ENCODE measurements at places on chromosomes 13 and 19.

- DNase-seq: no peak
Measured at GRCh38 chr13:59643906-59644626, 519.7 kb downstream of the DIAPH3 start.

- DNase-seq: peak; percentile 24
Measured at GRCh38 chr13:77918391-77919245, at the start of gene EDNRB. TSS of gene EDNRB (minus strand) at chr13:77918831. CDS start at chr13:77918573, 258 bp downstream.

- DNase-seq: no peak
Measured at GRCh38 chr13:40063278-40063698, 407.8 kb downstream of the COG6 start.

DNA sequence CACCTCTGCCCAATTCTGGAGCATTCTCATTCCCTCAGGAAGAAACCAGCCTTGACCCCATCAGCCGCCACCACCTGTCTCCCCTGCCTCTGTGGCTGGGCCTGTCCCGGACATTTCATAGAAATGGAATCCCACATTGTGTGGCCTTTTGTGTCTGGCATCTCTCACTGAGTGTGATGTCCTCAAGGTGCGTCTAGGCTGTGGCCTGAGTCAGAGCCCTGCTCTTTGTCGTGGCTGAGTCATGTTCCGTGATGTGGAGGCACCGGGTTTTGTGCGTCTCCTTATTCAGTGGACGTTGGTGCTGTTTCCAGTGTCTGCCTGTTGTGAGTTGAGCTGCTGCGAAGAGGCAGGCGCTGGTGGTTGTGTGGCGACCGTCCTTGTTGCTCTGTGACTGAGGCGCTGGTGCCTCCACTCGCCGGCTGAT, 3.5 kb downstream of the FZR1 start:
- no peak for DNase-seq

GRCh38 chr19:6925801-6926751, 38.7 kb downstream of the ADGRE1 start:
- peak; percentile 6 for DNase-seq

DNA sequence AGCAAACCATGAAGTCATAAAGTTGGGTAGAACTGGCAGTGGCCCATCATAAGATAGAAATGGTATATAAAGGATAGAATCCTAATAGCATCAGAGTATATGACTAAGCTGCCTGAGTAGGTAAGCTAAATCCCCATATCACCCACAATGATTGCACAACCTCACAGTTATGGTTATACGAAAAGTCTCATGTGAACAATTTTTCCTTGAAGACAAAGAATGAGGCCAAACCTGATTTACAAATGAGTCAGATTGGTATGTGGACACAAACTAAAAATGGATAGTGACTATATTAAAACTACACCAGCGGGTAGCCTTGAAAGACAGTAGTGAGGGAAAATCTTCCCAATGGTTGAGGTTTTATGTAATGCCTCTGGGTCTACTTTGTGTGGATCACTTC, 40.9 kb upstream of the UFM1 start:
- no peak for DNase-seq

- peak; percentile 34 for DNase-seq
Measured at GRCh38 chr13:44715287-44716230, 139.4 kb upstream of the TSC22D1 start.

DNA sequence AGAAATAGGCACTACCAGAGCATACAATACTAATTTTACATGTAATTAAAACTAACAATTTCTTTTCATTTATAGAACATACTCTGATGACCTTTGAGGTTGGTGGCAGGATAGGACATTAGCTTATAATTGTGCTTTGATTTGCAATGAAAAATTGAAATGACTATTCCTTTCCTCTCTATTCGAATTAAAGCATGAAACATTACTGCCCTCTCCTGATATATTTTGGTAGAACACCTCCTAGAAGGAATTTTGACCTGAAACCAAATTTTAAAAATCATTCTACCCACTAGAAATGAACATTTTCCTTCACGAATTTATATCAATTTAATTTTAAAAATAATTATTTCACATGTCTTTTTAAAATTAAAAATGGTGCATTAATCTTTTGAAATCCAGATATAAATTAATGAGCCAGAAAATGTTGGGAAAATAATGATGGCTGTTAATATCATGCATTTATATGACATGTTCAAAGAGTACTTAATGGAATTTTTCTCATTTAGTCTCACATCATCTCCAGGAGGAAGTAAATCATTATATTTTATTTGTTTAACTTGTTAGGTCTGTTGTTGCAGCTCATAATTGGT, 556.3 kb upstream of the ARGLU1 start:
- DNase-seq: peak; percentile 70

GRCh38 chr19:17616961-17617806, 61.7 kb downstream of the COLGALT1 start:
- DNase-seq: peak; percentile 68

DNA sequence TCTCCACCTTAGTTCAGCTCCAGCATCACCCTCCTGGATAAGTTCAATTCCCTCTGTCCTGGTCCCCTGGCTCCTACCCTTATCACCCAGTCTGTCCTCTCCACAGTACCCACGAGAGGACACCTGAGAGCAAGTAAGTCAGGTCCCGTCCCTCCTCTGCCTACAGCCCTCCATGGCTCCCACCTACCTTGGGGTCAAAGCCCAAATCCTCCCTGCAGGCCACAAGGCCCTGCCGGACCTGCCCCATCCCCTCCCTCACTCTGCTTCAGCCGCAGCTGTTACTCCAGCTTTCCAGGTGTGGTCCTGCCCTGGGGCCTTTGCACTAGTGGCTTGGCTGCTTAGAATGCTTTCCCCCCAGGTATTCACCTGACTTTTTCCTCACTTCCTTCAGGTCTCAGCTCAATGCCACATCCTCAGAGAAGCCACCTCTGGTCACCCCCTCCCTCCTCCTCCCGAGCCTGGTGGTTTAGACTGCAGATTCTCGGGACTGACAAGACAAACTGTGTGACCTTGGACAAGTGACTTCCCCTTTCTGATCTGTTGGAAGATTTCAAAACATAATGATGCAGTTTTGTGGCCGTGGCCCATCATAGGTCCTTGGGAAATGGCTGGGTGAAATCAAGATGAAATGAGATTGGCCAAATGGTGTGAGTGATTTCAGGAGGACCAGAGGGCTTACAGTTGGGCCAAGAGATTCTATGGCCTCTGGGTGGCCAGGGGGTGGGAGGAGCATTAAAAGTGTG, 3.6 kb downstream of the TUBB4A start:
- DNase-seq: peak; percentile 29

DNA sequence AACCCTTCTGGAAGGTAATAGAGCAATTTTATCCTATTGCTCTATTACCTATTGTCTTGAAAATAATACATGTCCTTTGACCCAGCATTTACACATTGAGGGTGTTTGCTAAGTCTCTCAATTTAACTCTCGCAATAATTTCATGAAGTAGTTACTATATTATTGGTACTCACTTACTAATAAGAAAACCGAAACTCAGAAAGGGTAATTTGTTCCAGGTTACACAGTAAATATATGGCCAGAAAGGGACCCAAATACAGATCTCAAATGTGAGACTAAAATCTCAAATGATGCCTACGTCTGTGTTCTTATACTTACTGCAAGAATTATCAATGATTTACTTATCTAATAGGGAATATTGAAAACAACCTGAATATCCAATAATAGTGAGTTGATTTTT, 29.7 kb upstream of the FAM216B start:
- no peak for DNase-seq

DNA sequence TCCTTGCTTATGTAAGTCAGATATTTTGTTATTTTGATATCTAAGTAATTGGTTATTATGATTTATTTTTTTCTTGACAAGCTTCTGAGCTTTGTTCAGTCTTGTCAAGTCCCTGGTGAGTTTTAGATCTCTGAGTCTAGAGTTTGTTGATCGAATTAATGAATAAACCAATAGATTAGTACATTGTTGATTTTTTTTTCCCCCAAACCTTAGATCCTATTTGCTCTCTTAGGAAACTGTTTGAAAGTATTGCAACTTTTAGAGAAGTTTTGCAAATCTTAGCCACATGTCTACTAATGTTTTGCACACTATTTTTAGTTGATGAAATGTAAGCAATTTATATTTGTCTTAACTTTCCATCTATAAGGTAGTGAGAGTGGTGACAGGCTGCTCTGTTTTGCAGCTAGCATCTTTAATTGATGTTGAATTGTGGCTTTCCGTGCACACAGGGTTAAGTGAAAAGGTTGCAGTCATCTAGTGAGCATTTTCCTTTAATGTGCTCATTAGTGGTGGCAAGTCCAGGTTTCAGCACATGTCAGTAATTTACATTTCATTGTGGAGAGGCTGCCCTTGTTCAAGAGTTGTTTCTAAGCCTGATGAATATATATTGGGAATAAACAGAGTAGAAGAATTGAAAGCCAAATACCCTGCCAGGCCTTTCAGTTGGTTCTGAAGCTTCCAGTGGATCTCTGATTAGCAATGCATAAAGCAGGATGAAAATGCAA, 86.3 kb downstream of the PCCA start:
- DNase-seq: no peak

DNA sequence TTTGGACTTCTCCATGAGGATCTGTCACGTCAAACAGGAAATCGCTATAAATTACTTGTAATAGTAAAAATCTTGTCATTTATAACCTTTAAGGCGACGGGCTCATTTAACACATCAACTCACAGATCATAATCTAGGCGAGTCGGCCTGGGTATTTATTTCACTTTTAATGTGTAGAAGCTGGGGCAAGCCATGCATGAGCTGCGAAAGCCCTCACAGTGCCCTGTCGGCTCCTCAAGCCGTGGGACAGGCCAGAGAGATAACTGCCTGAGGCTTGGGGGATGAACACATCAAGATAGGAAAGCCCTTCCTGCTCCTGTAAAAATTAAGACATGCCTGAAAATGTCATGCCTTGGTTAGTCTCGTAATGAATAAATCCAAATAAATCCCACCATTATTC, 30.8 kb downstream of the SOX1 start:
- no peak for DNase-seq

DNA sequence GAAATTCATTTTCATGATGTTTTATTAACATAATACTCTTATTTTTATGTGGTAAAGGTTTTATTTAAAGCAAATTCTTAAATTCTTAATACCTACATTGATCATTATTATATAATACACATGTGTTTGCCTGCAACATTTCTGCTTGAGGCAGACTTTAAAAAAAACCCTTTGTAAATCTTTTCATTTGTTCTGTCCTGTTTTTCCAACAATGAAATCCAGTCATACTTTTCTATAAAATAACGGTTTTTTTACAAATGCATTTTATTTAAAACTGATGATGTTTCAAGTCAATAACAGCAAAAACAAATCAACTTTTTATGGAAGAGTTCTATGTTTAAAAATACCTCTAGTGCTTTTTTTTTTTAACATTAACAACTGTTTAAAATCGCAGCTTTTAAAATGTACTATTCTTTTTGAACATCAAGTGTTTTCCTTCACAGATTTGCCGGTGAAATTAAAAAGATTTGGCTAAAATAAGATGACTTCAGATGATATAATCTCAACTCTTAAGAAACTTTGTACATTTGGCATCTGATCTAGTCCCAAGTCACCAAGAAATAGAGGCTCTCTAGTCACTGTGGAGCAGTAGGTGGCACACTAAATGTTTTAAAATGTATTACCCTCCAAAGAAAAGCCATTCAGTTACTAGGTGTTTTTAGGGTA, 5.1 kb downstream of the POU4F1 start:
- DNase-seq: peak; percentile 9

DNA sequence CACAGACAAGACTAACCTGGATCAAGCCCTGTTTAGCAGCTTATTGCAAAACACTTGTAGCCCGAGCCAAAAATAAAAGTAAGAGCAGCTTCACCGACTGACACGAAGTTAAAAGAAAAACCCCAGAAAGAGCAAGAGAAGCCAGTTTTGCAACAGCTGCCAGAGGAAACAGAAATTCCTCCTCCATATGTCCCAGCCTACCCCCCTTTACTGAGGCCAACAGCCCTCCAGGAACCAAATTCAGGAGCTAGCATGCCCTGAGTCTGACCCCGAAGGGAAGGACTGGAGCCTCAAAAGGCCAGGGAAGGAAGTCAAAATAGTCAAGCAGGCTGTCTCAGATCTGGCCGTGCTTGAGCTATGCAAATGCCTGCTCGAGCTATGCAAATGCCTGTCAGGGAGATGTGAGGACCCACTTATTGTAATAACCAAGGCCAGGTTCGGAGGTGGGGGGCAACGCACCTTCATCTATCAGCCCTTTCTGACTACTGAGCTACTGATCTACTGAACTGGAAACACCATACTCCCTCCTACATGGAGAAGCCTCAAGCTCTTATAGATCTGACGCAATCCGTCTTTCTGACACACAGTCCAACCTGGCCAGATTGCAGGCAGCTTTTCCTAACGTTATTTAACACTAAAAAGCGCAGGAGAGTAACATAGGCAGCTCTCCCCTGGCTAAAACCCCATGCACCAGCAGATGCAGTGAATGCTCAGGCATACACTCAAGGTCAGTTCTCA, 6.7 kb downstream of the SIGLEC11 start:
- DNase-seq: no peak

- DNase-seq: no peak
Measured at GRCh38 chr13:108741930-108742329, 112.5 kb downstream of the MYO16 start.

DNA sequence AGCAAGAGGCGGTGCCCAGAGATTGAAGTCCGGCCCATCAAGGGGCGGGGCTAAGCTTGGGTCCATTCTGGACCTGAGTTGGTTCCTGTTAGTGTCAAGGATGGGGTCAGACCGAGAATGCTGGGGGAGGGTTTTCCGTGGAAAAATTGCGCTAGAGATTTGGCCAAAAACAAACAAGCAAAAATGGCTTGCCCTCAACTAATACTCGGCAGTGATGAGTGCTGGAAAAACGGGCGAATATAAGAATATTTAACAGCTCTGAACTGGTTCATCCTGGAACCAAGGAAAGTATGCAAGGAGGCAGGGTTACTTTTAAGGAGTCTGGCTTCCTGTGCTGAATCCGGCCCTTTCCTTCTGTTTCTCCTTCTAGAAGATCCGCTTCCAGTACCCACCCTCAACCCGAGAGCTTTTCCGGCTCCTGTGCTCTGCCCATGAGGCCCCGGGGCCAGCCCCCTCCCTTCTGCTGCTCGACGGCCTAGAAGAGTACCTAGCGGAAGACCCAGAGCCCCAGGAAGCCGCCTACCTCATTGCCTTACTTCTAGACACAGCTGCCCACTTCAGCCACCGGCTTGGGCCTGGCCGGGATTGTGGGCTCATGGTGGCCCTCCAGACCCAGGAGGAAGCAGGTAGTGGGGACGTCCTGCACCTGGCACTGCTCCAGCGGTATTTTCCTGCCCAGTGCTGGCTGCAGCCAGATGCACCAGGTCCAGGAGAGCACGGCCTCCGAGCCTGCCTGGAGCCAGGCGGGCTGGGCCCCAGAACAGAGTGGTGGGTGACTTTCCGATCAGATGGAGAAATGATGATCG, 880 bp downstream of the SWSAP1 start:
- peak; percentile 97 for DNase-seq

- DNase-seq: no peak
Measured at GRCh38 chr19:42857544-42857867, 22.0 kb downstream of the PSG1 start.

- DNase-seq: peak; percentile 6
Measured at GRCh38 chr13:26590951-26591350, 33.5 kb downstream of the WASF3 start.

Measured in OCI-M1 (cell line).